ENCODE measurements at places on chromosomes 4 and X. TPM values are rescaled to one million over a fixed set of nuclear protein-coding genes. Genes with fewer than 3 reads are reported as not detected.

ABCG2 gene
- 6.1 TPM for total RNA-seq

FMR1NB gene
- total RNA-seq: not detected

ZNF518B gene
- total RNA-seq: 7.3 TPM

DNA sequence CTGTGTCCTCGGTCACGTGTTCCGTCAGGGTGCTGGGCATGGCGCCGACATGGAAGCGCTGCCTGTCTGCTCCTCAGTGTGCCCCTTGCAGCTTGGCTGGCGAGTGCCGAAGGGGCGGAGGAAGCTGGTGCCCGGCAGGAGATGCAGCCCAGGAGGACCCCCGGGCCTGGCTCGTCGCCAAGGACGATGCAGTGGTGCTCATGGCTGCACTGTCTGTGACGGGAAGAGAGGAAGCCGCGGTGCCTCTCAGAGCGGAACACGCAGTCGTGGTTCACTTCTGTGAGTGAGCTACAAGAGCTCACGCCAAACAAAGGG is 38.1 kb downstream of the FGFRL1 start:
- no peak for DNase-seq
- H3K27me3 ChIP-seq: peaks cover 8% of the 10 kb centered on the region
- peaks cover 35% of the 10 kb centered on the region for H3K4me1 ChIP-seq
- H3K4me3 ChIP-seq: no peak overlapping the region
- no peaks in the 10 kb centered on the region for H3K36me3 ChIP-seq
- no peak overlapping the region for H3K27ac ChIP-seq

GRCh38 chrX:12701628-12702027 is 89.6 kb upstream of the PRPS2 start:
- H3K27ac ChIP-seq: no peak overlapping the region
- H3K27me3 ChIP-seq: no peaks in the 10 kb centered on the region
- H3K36me3 ChIP-seq: no peaks in the 10 kb centered on the region
- no peak overlapping the region for H3K4me3 ChIP-seq

DNA sequence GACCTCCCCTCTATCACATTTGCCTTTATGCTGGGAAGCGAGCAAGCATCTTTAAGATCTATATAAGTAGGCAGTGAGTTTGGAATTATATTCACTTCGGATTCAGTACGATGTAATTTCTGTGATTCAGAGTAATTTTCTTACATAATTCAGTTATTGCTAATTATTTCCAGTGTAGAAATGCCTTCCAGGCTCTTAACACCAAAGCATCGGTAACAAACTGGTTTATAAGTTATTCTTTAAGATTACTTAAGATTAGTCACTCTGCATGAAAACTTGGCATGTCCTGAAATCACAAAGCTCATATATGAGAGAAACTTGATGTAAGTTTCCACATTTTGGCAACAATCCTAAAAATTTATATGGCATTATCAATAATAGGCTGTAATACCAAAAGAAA is 120.8 kb downstream of the ADAMTS3 start:
- H3K27ac ChIP-seq: no peak overlapping the region
- no peaks in the 10 kb centered on the region for H3K4me1 ChIP-seq
- H3K36me3 ChIP-seq: no peaks in the 10 kb centered on the region
- no peak for DNase-seq
- no peaks in the 10 kb centered on the region for H3K27me3 ChIP-seq

GRCh38 chrX:134774190-134775048 is 116.1 kb upstream of the PLAC1 start:
- H3K27me3 ChIP-seq: no peaks in the 10 kb centered on the region
- H3K27ac ChIP-seq: no peak overlapping the region
- no peak for DNase-seq
- no peaks in the 10 kb centered on the region for H3K4me1 ChIP-seq
- H3K36me3 ChIP-seq: no peaks in the 10 kb centered on the region

DNA sequence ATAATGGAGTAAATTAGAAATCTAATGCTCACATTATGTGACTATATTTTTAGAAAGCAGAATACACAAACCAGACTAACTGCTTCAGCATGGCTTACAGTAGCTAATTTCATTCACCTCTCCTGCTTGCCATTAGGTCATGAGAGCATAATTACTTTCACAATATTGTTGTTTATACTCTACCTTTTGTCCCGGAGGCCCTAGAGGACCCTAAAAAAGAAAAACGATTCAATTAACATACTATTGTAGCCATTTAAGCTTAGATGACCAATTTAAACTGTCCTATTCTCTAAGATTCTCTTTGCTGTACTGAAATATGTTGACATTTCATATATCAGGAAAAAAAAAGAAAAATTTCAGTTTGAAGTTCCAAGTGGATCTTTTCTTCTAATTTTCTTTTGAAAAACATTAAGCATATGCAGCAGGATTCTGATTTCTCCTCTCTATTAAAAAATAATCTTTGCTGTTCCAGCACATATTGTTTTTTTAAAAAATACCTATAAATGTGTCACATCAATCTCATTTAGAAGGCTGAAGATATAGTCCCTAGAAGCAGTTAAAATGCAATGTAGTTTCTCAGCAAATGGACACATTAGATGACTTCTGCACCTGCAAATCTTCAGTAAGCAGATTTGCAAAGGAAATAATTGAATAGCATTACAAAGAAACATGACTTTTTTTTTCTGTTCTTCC is 157.7 kb upstream of the ETNPPL start:
- H3K4me1 ChIP-seq: no peaks in the 10 kb centered on the region
- H3K36me3 ChIP-seq: no peaks in the 10 kb centered on the region
- no peak overlapping the region for H3K27ac ChIP-seq
- DNase-seq: no peak
- H3K27me3 ChIP-seq: no peaks in the 10 kb centered on the region
- no peak overlapping the region for H3K4me3 ChIP-seq

Measured in ascending aorta (tissue), 2 donors.